Suprapubic skin (tissue), 4 donors: ENCODE measurements at places on chromosomes 6 and 20. TPM values are rescaled to one million over a fixed set of nuclear protein-coding genes. Genes with fewer than 3 reads are reported as not detected.

BPIFB1 gene
- total RNA-seq: not detected

- H3K4me1 ChIP-seq: peaks cover 10% of the 10 kb centered on the region
- DNase-seq: no peak
- H3K36me3 ChIP-seq: no peaks in the 10 kb centered on the region
Observed at GRCh38 chr6:161891542-161891941, 617.7 kb upstream of the AGPAT4 start.

GRCh38 chr6:140253096-140253495 is 878.6 kb upstream of the CITED2 start:
- no peaks in the 10 kb centered on the region for H3K4me1 ChIP-seq
- H3K27ac ChIP-seq: no peak overlapping the region
- DNase-seq: no peak
- H3K36me3 ChIP-seq: no peaks in the 10 kb centered on the region

TMEM14C gene
- 74.7 TPM for total RNA-seq

GRCh38 chr6:90249034-90249433 is 47.6 kb downstream of the BACH2 start:
- DNase-seq: no peak
- H3K4me3 ChIP-seq: no peak overlapping the region
- no peaks in the 10 kb centered on the region for H3K4me1 ChIP-seq
- no peaks in the 10 kb centered on the region for H3K27me3 ChIP-seq

GRCh38 chr6:124530926-124531325 is 431.3 kb upstream of the RNF217 start:
- no peak overlapping the region for H3K27ac ChIP-seq
- no peaks in the 10 kb centered on the region for H3K36me3 ChIP-seq
- no peak overlapping the region for H3K4me3 ChIP-seq
- DNase-seq: no peak
- H3K4me1 ChIP-seq: no peaks in the 10 kb centered on the region
- no peaks in the 10 kb centered on the region for H3K27me3 ChIP-seq

- no peaks in the 10 kb centered on the region for H3K36me3 ChIP-seq
- no peak overlapping the region for H3K27ac ChIP-seq
- DNase-seq: no peak
- H3K27me3 ChIP-seq: no peaks in the 10 kb centered on the region
- H3K4me3 ChIP-seq: no peak overlapping the region
Observed at GRCh38 chr20:19670829-19671228, 87.2 kb upstream of the RIN2 start.

SLC17A1 gene
- total RNA-seq: not detected

GRCh38 chr6:114194362-114195026 is 148.3 kb downstream of the HS3ST5 start:
- no peaks in the 10 kb centered on the region for H3K4me1 ChIP-seq
- H3K4me3 ChIP-seq: no peak overlapping the region
- no peaks in the 10 kb centered on the region for H3K27me3 ChIP-seq
- H3K27ac ChIP-seq: no peak overlapping the region
- no peak for DNase-seq

- peaks cover 5% of the 10 kb centered on the region for H3K4me1 ChIP-seq
- H3K4me3 ChIP-seq: no peak overlapping the region
- no peak overlapping the region for H3K27ac ChIP-seq
- H3K27me3 ChIP-seq: peaks cover 13% of the 10 kb centered on the region
- DNase-seq: no peak
Observed at GRCh38 chr20:48019940-48020339, 234.7 kb upstream of the SULF2 start.

DNA sequence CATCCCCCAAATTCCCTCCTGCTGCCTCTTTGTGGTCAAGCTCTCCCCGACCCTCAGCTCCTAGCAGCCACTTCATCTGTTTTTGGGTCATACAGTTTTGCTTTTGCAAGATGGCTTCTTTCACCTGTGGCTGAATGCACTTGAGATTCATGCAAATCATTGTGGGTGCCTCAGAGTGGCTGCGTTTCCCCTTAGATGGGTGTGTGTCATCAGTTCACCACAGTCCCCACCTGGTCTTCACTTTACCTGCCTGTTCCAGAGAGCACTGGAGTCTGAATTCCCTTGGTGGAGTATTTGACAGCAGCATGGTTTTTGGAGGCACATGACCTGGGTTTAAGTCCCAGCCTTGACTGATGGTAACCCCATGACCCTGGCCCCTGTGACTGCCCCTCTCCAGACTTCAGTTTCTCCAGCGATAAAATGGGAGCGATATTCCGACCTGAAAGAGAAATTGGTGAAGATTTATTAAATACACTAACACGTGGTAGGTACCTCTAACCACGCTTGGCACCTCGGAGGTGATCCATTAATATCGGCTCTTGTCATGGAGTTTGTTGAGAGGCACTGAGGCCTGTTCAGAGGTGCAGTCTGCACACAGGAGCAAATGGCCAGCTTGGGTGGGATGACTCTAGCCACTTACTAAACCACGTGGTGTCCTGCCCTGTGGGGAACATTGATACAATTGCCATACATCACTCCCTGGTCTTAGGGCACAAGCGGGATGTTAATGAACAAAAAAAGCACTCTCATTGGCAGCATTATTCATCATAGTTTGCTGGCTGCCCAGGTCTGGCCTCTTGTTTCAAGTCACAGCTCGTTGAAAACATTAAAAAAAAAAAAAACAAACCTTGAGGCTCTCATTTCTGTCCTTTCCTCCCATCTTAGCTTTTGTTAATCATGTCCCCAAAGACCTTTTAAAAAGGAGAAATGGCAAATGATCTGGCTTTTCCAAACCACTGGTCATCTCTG is 167.2 kb upstream of the KCNG1 start:
- no peak for DNase-seq
- no peaks in the 10 kb centered on the region for H3K4me1 ChIP-seq
- H3K27me3 ChIP-seq: peaks cover 4% of the 10 kb centered on the region
- H3K36me3 ChIP-seq: no peaks in the 10 kb centered on the region
- no peak overlapping the region for H3K27ac ChIP-seq
- no peak overlapping the region for H3K4me3 ChIP-seq

SCRT2 gene
- not detected for total RNA-seq

EEF1A2 gene
- 12.0 TPM for total RNA-seq

DNA sequence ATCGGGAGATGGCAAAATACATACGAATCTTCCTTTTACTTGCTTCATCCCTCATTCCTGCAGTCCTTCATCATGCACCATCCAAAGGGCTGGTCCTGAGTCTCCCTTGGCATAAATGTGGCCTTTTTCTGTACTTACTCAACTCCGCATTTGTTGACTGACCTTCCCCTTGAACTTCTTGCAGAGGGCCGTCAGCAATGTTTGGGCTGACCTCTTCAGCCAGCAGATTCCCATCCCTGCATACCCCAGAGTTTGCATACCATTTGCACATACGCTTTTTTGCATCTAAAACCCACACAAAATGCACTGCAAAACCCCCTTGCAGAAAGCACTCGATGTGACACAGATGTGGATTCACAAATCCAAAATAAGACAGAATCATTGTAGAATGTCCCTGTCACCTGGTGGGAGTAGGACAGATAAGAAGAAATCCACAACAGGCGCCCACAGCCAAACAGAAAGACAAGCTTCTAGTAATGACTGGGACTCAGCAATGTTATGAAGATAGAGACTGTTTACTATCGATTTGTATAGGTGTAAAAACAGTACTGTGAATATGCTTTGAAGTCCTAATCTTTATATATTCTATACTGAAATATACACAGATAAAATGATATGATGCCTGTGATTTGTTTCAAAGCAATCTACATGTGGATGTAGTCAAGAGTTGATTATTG is 45.8 kb downstream of the TBC1D7 start:
- H3K36me3 ChIP-seq: peaks cover 26% of the 10 kb centered on the region
- H3K4me1 ChIP-seq: no peaks in the 10 kb centered on the region

C4A gene
- total RNA-seq: 6.0 TPM

- DNase-seq: no peak
- H3K36me3 ChIP-seq: no peaks in the 10 kb centered on the region
- no peak overlapping the region for H3K4me3 ChIP-seq
- no peaks in the 10 kb centered on the region for H3K4me1 ChIP-seq
- H3K27me3 ChIP-seq: no peaks in the 10 kb centered on the region
Observed at GRCh38 chr6:163695414-163695864, 280.9 kb downstream of the QKI start.
